ENCODE measurements at places on chromosomes 4 and X.

DNA sequence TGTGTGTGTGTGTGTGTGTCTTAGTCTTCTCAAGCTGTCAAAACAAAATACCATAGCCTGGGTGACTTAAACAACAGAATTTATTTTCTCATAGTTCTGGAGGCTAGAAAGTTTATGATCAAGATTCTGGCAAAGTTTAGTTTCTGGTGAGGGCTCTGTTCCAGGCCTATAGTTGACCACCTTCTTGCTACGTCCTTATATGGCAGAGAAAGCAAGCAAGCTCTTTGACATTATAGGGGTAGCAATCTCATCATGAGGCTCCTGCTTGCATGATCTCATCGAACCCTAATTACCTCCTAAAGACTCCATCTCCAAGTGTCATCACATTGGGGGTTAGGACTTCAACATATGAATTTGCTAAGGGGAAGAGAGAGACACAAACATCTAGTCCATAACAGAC lies 6.9 kb upstream of the AFP start:
- no peak for DNase-seq

DNA sequence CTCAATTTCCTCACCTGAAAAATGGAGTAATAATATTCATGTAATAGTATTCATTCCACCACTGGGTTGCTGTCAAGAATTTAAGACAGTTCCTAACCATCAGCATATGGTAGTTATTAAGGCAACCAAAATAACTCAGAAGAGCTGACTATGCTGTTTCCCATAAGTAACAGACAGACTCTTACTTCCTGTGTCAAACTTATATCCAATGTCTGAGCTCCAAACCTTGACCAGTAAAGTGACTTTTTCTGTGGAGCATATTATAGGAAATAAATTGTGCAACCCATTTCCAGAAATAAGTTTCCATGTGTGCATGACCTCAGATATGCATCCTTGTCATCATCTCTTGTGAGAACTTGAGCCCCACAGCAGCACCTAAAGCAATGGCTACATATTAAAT lies 78.8 kb downstream of the HADH start:
- no peak for DNase-seq

GRCh38 chr4:121706595-121707021 lies 9.8 kb upstream of the ANXA5 start:
- no peak for DNase-seq

DNA sequence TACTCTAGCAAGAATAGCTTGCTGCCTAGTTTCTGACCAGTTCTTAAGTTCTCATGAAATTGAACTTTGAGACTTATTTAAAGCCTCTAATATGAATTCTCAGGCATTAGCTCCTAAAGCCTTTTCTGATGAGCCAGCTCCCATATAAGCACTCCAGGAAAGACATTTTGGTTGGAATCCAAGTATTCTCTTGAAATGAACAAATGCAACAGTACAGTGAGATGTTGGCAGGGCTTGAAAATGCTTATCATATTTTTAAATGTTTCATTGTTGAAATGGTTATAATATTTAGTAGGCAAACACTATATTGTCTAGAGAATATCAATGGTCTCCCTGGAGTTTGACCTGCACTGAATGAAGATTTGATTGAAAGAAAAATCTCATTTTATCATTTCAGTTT lies 240.3 kb downstream of the ANK2 start:
- no peak for DNase-seq

GRCh38 chrX:48945517-48946348 lies 11.7 kb downstream of the OTUD5 start:
- no peak for DNase-seq

- DNase-seq, result no peak
Observed at GRCh38 chr4:130074096-130074495, 978.1 kb downstream of the C4orf33 start.

DNA sequence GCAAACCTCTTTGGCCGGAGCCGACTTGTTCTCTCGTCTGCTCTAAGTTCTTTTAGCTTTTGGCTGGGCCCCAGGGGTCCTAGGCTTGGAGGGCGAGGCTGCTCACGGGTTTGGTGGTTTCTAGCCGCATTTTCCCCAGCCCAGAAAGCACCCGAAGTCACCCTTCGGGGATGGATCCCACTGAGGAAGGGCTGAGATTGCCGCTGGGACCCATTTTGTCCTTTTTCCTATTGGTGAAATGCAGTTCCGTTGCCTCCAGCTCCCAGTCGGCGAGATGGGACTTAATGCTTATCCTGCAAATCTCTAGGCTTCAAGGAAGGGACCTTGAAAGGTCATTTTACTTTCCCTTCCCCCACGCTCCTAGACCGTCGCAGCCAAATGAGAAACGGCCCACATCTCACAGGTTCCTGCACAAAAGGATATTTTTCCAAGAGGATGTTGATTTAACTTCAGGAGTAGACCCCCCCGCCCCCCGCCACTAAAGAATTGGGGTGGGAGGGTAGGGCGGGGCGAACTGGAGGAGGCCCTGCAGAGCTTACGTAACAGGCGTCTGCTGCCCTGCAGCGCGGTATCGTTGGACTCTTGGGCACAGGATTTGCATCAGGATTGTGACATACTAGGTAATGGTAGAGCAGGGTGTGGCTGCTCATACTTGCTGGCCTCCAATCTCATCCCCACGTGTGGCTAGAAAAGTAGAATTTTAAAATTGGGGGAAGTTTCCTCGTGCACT lies 564 bp downstream of the PGK1 start:
- peak; percentile 51 for DNase-seq

GRCh38 chrX:45240301-45240700 lies 39.6 kb upstream of the DIPK2B start:
- DNase-seq, result no peak

DNA sequence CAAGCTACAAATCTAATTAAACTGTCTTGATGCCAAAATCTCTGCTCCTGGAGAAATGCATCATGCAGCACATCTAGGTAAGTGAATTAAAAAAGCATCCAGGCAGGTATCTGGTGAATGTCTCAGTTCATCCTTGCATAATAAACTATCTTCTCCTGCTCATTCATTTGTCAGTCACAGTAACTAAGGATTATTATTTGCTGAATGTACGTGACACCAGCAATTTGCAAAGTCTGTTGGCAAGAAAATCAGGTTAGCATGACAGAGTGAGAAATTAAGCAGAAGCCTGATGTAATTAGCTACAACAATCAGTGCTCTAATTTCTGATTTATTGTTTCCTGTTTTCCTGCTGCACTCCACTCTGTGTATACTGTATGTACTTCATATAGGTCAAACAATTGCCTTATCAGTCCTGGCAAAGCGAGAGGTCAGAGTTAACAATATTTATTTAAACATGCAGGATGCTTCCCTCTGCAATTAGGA lies 213.6 kb downstream of the FBXO8 start:
- DNase-seq, result no peak

- no peak for DNase-seq
Observed at GRCh38 chrX:20253232-20253543, 13.5 kb downstream of the RPS6KA3 start.

GRCh38 chrX:107447642-107448041 lies 1.8 kb upstream of the FRMPD3 start:
- DNase-seq, result no peak

- no peak for DNase-seq
Observed at GRCh38 chr4:185656467-185656931, 121.2 kb upstream of the PDLIM3 start.

DNA sequence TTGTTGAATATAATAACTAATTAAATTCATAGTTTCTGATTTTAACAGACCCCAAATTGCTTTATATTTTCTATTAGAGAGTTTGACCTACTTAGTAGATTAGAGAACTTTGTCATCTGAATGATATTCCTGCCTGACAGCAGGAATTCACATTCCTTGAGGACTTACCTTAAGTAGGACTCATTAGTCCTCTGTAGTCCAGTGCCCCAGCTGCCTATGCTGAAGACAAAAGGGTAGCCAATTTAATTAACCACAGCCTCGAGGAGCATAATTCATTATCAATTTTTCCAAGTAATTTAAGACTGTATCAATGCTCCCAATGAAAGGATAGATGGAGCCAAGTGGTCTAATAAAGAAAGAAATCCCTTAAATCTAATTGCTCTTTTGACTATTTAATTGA lies 1405.0 kb upstream of the IGFBP7 start:
- no peak for DNase-seq

DNA sequence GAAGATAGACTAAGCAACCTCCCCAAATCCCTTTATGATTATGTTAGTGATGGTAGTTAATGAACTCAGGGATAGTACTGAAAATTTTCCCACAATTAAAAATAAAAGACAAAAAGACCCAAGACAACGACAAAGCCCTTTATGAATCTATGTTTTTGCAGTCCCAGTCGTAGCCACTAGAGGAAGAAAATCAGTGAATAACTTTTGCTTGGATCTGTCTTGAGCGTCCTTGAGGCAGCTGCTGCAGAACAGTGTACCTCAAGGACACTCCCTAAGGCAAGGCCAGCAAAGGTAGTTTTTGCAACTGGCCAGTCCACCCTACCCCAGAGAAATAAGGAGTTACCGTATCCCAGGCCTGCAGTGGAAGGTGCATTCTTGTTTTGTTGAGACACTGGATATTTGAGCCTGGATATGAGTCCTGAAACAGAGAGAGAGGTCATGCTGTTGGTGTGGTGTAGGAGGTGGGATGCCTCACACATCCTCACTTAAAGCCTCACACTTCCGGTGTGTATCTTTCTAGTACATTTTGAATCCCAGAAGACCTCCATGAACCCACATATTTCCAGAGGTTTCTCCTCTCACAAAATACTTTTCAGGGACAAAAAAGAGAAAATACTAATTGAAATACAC lies 8.7 kb upstream of the TIMM8A start:
- DNase-seq, result no peak

- no peak for DNase-seq
Observed at GRCh38 chrX:132101799-132102198, 26.0 kb downstream of the FRMD7 start.
